CD4-positive, alpha-beta T cell treated with Interleukin-6 at 100 ng/mL for 8 hours (primary cell): ENCODE measurements at places on chromosomes 6 and 20.

DNA sequence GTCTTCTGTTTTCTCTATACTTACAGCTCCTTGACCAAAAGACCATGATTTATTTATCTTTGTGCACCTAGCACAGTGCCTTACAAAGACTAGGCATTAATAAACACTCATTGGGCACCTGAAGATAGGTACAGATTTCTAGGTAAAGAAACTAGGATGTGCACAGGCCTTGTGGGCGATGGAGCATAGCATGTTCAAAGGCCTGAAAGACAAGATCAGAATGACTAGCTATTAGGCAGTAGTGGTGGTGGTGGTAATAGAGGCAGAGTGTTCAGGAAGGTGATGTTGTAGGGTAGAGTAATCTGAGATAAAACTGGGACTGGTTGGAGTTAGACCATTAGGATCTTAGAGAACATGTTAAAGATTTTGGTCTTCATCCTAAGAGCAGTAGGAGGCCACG, 3.9 kb downstream of the TXLNB start:
- DNase-seq, result no peak

- DNase-seq, result no peak
Measured at GRCh38 chr6:45722876-45723275, 292.8 kb downstream of the CLIC5 start.

- no peak for DNase-seq
Measured at GRCh38 chr6:43428874-43429273, 1.5 kb downstream of the ABCC10 start.

DNA sequence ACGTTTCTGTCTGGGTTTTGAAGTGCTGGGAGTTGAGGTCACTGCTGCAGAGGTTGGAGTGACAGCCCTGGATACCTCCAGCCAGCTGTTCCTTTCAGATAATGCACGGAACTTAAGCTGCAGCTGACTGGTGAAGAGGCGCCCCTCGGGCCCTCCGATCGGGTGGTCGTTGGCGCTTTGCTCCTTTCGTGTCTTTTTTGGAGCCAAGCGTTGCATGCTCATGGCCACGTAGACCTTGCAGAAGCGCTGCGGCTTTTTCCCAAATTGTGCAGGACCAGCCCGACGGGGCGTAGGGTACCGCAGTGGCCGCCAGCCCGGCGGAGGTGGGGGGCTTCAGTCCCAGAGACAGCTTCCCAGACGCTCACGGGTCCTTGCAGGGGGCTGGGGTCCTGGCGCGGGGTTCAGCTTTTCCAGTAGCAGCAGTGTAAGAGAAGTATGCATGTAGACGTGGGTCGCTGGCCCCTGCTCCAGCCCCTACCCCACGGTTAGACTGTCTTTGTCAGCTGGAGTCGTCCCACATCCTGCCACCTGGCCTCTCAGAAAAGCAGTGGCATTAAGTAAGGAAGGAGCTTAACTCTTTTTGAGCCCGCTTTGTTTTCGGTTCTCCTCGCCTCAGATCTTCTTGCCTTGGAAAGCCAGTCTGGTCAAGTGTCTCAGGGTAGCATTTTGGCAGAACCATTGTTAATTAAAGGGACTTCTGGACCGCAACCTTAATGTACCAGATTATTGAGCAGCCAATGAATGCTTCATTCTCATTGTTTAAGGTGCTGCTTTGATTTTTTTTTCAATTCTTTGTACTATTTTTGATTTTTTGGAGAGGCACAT, 838 bp downstream of the TNFAIP3 start:
- DNase-seq, result peak; percentile 55

DNA sequence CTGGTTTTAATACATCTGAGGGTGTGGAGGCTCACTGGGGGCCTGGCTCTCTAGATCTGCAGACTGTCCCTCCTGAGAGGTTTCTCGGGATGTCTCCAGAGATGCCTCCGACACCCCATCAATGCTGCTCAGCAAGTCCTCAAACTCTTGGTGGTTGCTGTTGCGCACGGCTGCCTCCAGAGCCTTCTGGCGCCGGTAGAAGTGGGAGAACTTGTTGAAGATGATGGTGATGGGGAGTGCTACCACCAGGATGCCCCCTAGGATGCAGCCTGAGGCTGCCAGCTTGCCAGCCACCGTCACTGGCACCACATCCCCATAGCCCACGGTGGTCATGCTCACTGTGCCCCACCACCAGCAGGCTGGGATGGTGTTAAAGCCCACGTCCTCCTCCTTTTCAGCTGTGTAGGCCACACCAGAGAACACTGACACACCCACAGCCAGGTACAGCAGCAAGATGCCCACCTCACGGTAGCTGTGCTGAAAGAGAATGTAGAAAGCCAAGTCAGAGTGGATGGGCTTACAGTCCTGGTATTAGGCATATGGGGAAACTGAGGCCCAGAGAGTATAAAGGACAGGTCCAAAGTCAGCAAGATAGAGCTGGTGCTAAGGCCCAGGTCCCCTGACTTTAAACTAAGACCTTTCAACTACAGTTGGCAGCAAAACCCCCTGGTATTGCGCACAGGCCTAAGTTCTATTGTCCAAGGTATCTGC, 5.9 kb downstream of the KCNS1 start:
- no peak for DNase-seq

- no peak for DNase-seq
Measured at GRCh38 chr6:33779290-33779689, 9.6 kb downstream of the LEMD2 start.

DNA sequence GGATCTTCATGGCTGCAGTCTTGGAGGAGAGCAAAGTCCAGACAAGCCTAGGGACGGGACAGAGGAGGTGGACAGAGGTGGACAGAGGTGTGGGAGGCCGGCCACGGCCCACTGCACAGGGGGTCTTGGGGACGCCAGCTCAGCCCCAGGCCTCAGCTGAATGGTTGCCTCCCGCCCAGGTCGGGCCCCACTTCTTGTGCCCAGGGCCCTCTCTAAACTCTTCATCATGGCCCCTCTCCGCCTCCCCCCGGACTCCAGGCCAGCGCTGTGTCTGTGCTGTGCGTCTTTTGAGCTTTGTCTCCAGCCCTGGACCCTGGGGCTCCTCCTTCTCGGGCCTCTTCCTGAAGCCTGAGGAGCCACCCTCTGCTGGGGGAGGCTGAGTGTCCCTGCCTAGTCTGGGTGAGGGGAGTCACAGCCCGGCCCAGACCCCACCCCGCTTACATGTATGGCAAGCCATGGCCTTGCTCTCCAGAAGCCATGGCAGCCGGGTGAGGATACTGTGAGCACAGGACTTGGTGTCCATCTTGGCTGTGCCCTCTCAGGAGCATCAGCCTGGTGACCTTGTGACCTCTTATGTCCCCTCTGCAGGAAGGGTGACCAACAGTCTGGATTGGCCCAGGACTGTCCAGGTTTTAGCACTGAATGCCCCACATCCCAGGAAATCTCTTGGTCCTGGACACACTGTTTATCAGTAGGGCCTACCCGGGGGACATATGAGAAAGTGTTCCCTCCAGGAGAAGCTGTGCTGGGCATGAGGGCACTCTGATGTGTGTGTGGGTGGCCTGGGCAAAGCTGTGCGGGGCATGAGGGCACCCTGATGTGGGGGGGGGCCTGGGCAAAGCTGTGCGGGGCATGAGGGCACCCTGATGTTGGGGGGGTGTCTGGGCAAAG, 9.4 kb upstream of the NPBWR2 start:
- DNase-seq, result no peak

DNA sequence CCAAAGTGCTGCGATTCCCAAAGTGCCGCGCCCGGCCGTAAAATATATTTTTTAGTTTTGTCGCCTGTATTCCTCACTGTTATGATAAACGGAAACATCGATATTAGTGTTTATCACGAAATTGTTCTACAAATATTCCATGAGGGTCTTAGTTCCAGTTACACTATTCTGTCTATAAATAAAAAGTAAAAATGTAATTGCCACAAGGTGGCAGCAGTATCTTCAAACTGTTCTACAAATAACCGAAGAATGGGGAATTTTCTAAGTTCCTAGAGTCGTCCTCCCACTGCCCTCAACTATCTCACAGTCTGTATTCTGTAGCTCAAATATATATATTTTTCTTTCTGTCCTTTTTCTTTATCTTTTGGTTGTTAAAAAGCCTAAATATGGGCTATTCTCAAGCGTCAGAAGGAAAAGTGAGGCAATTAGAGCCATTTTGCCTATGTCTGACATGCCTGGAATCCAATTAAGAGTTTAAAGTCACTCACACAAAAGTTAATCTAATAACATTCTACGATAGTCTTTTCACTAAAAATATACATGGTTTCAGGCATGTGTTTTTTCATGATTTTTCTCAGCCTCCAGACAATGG, 14.2 kb upstream of the FAM162B start:
- no peak for DNase-seq

- DNase-seq, result no peak
Measured at GRCh38 chr6:50120300-50120699, 70.6 kb upstream of the DEFB112 start.

GRCh38 chr6:128963561-128963960, 80.6 kb downstream of the LAMA2 start:
- no peak for DNase-seq

DNA sequence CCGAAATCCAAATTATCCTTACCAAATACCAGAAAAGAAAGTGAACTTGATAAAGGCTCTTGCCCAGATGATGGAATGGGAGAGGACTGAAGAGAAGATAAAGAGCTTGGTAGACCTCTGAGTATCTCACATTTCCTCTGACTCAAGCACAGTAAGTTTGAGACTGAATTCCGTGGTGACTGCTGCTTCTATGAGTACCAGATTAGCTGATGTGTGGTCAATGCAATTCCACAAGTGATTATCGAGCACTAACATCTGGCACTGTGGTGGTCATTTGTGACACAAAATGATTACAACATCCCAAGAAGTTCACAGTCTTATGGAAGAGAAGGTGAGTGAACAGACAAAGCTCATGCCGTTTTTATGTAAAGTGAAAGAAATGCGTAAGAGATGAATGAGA, 2.6 kb upstream of the RPS6KA2 start:
- DNase-seq, result no peak

DNA sequence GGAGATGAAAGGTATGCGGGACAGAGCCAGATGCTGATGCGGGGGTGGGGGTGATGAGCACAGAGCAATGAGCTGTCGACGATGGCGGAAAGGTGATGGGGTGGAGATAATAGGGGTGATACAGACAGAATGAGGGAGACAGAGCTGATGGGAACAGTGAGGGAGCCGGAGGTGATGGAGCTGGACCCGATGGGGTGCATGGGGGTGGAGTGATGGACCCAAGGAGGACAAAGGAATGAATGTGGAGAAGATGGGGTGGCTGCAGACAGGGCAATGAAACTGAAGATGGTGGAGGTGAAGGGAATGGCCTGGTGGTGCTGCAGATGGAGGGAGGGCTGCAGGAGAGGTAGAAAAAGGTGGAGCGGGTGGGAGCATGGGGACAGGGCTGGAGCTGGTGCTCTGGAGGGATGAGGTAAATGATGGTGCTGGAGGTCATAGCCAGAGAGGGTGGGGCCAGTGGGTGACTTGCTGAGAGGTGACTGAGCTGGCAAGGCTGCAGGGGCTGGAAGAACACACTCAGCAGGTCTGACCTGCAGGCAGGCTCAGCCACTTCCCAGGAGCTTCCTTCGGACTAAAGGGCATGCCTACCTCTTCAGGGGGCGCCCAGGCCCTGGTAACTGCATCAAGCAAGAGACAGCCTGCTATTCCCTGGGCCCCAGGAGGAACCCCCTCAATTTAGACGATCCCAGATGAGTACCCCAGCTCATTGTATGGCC, 6.0 kb upstream of the FOXS1 start:
- DNase-seq, result no peak

GRCh38 chr6:31358302-31358701, 1.3 kb upstream of the HLA-B start:
- no peak for DNase-seq

DNA sequence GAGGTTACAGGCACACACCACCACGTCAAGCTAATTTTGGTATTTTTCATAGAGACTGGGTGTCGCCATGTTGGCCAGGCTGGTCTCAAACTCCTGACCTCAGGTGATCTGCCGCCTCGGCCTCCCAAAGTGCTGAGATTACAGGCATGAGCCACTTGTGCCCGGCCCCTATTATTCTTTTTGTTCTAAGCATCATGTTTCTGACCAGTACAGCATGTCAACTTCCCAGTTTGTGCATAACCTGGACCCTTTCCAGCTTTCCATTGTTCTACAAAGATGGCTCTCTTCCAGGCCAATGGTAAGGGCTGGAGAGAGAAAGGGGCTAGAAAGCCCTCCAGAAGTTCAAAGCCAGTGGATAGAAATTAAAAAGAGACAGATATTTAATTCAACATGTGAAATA, 91.3 kb upstream of the TNFAIP3 start:
- DNase-seq, result no peak

DNA sequence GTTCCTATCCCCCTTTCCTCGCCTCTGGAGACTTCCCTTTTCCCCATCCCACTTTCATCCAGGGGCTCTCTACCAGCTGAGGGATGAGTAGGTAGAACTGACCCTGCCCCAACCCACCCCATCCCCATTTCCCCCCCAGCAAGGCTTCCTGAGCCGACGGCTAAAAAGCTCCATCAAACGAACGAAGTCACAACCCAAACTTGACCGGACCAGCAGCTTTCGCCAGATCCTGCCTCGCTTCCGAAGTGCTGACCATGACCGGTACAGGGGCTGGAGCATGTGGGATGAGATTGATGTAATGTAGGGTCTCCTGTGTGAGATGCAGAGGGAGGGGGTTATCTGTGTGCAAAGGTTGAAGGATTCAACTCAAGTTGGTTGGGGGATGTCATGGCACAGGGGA, 12.7 kb downstream of the SYNGAP1 start:
- no peak for DNase-seq

GRCh38 chr6:38192487-38192886, 373.0 kb downstream of the ZFAND3 start:
- no peak for DNase-seq

GRCh38 chr6:45577836-45578504, 200.2 kb upstream of the SUPT3H start:
- no peak for DNase-seq

GRCh38 chr6:30730601-30731435, 10.7 kb downstream of the TUBB start:
- DNase-seq, result peak; percentile 89

DNA sequence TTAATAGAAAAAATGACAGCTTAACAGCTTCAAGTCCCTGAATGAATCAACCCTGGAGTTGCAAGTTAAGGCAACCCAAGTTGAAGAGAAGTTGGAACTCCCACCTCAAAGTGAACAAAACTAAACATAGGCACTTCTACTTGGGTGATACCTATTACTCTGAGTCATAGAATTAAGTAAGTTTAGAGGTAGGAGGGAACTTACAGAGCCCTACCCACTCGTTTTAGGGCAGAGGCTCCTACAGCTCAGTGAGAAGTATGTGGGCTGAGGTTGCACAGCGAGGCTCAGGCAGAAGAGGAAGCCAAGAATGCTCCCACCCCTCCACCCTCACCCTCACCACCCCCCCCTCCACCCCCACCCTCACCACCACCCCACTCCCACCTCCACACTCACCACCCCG, 42.2 kb downstream of the NFATC2 start:
- DNase-seq, result peak; percentile 71
